ENCODE measurements at places on chromosomes 5 and 9.
A peak's percentile ranks its signal among the peaks of the same experiment; 100 is the strongest.

DNA sequence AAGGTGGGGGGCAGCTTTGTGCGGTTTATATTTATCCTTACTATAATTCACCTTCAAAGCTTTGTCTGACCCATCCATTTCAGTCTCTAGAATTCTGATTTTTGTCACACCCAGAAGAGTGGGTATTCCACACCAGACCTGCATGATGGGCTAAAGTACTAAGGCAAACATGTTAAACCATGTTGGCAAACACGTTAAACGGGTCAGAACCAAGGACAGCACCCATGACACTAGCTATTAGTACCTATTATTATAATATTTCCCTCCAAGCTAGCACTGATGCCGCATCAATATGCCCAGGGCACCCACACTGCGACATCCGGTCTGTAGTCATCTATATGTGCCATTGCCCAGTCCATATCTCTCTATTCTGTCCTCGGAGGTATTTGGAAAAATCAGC lies 104.7 kb downstream of the FBXW11 start:
- DNase-seq = no peak

DNA sequence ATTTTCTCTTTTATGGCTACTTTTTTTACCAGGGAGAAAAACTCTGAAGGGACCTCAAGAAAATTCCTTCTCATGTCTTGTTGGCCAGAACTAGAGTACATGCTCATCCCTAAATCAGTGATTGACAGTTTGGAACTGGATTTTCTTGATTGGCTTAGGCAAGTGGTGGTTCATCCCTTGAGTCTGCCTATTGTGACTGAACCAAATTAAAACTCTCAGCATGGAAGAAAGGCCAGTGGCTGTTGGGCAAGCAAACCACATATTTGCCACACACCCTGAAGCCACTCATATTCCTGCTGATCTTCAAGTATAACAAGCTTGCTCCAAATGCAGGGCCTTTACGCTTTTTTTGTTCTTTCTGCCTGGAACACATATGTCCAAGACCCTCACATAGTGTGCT lies 7.2 kb upstream of the HOMER1 start:
- DNase-seq = no peak

DNA sequence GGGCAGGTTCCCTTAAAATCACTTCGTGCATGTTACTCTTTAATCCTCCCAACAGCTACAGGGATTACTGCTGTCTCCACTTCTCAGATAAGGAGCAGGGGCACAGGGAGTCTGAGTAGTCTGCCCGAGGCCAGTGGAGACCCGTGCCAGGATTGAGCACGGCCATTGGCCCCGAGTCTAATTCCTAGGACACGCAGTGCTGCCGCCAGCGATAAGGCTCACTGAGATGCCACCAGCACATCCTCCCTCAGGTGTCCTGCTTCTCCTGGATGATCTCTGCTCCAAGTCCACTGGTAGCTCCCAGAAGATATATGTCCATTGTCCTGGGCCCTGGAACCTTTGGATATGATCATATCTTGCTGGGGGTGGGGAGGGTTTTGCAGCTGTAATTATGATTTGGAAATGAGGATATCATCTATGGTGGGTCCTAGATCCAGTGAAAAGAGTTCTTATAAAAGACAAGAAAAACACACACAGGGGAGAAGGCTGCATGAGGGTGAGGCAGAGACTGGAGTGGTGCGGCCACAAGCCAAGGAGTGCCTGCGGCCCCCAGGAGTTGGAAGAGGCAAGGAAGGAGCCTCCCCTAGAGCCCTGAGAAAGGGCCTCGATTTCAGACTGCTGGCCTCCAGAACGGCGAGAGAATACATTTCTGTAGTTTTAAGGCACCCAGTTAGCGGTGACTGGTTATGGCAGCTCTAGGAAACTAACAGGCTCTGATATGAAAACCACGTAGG lies 19.4 kb upstream of the MED10 start:
- no peak for DNase-seq

- no peak for DNase-seq
These were observed 458.8 kb downstream of the ICE1 start for GRCh38 chr5:5881294-5881693.

- DNase-seq = no peak
These were observed 27.6 kb downstream of the ABCA1 start for GRCh38 chr9:104900324-104900723.

DNA sequence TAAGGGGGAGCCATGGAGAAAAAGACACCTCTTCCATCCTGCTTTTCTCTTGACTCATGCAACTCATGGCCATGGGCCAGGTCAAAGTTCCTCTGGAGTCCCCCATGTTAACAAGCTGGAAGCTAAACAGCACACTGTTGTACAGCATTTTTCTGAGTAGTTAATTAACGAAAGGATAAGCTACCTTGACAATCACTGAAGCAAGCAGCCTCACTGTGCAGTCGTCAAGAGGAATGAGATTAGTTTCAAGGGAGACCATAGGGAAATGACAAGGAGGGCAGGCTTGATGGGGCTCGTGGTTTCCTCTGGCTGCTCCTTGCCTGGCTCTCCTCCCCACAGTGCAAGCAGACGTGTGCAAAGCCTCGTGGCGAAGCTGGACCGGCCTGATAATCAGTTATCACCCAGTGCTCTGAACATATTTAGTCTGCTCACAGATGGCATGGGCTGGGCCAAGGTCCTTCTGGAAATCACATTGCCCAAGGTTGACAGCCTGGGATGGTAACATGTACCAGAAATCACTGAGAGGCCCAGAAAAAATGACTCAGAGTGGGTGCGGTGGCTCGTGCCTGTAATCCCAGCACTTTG lies 209.5 kb downstream of the SLIT3 start:
- DNase-seq = peak; percentile 94

DNA sequence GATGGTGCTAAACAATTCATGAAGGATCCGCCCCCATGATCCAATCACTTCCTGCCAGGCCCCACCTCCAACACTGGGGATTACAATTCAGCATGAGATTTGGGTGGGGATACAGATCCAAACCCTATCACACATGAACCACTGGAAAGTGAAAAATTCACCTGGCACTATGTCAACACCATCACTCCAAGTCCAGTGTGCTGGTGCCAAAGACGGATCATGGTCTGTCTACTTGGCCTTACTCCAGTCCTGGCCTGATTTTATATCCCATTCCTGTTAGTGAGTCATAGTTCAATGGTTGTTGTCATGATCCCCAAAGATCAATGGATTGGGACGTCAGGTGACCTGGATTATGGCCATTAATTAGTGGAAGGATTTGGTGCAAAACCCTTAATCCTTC lies 147.4 kb upstream of the RPS23 start:
- DNase-seq = no peak

DNA sequence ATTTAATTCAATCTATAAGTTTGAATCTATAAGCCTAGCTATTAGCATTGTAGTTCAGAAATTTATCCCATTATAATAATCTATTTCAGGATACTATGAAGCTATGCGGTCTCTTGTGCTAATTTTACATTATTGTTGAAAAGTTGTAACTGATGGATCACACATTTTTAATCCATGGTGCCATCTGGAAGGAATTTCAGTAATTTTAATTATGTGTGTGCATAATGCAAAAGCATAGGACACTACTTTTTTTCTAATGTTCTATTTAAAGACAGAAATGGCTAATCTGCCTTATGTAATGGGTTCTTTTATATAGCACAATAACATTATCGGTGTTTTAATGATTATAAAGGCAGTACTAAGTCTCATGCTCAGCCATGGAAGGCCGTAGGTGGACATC lies 90.6 kb downstream of the HOMER1 start:
- no peak for DNase-seq

GRCh38 chr9:124110307-124110915 lies 98.8 kb downstream of the LHX2 start:
- peak; percentile 53 for DNase-seq

GRCh38 chr5:861442-862366 lies 10.9 kb upstream of the ZDHHC11 start:
- DNase-seq = no peak

GRCh38 chr9:4297786-4298254 lies 2.0 kb downstream of the GLIS3 start:
- DNase-seq = peak; percentile 74

DNA sequence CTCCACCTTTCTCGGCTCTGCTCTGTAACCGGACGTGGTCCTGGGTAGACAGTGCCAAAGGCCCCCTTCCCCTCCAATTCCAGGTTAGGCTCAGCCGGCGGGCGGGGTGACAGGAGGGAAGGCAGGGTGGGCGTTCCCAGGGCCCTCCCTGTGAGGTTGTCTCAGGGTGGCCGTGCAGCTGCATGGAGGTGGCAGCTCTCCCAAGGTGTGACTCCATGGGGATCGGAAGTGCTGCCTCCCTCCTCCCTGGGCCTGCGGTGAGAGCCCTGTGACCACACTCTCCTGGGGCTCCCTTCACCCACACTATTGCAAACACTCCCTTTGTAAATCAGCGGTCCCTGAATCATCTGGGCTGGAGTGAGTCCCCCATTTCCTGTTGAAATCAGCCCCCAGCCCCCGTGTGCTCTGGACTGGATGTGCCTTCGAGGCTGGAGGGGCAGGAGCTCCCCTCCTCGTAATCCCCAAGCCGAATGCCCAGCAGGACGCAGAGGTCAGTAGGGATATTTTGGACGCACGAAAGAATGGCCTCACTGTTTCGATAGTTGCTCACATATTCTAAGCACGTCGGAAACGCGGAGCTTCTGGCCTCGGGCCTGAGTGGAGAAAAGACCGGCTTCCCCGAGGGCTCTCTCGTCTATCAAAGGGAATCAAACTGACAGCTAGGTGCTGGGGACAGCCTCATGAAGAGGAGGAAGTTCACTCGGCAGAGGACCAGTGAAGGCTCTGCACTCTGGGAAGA lies 107.6 kb upstream of the COL5A1 start:
- DNase-seq = no peak

GRCh38 chr5:1548702-1549474 lies 25.1 kb upstream of the LPCAT1 start:
- DNase-seq = no peak

DNA sequence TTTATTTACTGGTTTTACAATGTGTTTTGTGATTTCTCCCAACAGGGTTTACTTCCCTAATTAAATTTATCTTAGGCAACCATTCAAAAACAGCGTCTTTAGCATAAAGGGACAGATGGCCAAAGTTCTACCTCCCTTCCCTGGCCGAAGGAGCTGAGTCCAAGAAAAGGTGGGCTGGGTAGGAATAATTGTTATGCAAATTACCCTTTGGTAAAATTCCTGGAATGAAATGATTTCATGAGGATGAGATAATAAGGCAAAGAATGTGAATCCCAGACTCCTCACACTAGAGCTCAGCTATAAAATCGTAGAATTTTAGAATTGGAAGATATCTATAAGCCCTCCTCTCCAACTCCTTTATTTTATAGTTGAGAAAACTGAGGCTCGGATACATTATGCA lies 119.6 kb downstream of the SGCD start:
- no peak for DNase-seq

GRCh38 chr5:67176936-67177335 lies 19.7 kb downstream of the CD180 start:
- no peak for DNase-seq

DNA sequence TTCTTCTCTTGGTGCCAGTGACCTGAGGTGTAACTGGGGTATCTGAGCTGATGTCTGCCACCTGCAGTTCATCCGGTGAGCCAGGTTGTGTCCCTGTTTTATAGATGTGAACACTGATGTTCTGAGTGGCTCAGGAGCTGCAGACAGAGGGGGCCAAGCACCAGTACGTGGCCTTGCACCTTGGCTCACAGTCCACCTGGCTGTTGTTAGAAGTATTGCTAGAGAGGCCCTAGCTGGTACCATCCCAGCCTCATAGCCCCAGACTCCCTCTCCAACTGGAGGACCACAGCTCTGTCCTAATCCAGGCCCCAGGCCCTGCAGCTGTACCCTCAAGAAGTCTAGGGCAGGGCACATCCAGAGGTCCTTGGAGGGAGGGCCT lies 16.2 kb downstream of the PHF2 start:
- DNase-seq = no peak

- DNase-seq = peak; percentile 39
These were observed 50.1 kb upstream of the TTC39B start for GRCh38 chr9:15357050-15357653.

DNA sequence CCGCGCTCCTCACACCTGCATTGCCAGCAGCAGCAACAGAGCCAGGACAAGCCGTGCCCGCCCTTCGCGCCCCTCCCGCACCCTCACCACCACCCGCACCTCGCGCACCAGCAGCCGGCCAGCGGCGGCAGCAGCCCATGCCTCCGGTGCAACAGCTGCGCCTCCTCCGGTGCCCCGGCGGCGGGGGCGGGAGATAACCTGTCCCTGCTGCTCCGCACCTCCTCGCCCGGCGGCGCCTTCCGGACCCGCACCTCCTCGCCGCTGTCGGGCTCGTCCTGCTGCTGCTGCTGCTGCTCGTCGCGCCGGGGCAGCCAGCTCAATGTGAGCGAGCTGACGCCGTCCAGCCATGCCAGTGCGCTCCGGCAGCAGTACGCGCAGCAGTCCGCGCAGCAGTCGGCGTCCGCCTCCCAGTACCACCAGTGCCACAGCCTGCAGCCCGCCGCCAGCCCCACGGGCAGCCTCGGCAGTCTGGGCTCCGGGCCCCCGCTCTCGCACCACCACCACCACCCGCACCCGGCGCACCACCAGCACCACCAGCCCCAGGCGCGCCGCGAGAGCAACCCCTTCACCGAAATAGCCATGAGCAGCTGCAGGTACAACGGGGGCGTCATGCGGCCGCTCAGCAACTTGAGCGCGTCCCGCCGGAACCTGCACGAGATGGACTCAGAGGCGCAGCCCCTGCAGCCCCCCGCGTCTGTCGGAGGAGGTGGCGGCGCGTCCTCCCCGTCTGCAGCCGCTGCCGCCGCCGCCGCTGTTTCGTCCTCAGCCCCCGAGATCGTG lies 517 bp downstream of the KCNN2 start:
- DNase-seq = peak; percentile 42

DNA sequence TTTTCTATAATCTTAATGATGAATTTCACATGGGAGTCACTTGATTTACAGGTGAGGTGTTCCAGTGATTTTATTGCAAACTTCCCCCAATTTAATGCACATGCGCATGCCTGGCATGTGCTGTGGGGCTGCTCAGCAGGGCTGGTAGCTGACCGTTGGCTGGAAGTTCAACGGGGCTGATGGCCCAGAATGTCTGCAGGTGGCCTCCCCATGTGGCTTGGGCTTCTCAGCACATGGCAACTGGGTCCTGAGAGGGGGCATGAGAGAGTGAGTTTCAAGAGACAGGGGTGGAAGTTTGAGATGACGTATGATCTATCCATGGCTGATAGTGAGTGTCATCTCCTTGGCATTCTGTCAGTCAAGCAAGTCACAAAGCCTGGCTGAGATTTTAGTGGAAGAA lies 259.8 kb downstream of the ZSWIM6 start:
- DNase-seq = no peak
